ENCODE measurements at places on chromosomes 11 and 22.

DNA sequence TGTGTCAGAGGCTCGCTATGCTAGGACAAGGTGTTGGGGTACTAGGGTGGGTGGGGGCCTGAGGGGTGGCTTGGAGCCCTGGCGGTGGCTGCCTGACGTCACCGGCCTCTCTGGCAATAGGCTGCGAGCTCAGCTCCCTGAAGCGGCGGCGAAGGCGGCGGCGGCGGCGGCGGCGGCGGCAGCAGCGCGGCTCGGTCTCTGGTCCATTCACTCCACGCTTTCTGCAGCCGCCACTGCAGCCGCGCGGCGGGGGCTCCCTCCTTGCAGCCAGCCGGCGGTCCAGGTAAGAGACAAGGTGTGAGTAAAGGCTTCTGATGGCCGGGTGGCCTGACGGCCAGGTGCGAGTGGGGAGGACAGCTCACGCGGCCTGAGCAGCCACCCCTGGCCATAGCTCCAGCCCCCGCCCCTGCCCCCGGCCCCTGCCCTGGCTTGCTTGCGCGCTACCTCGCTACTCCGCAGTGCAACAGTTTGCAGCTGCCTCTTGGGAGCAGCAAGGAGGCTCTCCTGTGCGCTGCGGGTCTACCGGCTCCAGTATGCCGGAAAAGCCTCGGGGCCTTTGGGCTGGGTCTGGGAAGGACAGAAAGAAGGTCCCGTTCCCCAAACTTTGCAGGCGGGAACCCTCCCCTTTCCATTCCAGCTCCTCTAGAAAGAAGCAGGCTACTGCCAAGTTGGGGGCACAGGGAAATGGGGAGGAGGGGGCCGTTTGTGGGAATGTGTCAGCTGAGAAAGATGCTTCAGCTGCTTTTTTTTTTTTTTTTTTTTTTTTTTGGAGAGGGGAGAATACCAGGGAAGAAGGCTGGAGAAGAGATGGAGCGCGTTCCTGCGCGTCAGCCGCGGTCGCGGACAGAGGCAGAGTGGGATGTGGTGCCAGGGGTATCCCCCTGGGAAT, at the start of gene C11orf87:
Gene C11orf87 (plus strand): TSS at position 210 of the 889 bp plus-strand sequence. CDS start 1,444 bp downstream, outside the sequence.
- DNase-seq, result no peak

DNA sequence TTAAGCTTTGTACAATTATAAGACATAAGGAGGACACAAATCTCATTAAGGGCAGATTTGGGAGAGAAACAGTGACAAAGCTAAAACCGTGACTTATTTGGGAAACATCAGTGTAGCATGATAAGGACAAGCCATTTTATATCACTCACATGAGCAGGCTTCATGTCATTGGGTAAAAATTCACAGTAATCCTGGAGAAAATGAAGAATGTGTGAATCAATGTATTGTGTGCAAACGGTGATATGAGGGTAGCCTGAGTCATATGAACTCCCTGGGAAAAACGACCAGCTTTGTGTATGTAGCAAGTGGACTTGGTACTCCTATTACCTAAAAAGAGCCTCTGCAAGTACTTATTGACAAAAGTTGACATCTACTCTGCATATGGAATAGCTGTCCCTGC, 6.0 kb upstream of the TRIM34 start:
- DNase-seq, result no peak

DNA sequence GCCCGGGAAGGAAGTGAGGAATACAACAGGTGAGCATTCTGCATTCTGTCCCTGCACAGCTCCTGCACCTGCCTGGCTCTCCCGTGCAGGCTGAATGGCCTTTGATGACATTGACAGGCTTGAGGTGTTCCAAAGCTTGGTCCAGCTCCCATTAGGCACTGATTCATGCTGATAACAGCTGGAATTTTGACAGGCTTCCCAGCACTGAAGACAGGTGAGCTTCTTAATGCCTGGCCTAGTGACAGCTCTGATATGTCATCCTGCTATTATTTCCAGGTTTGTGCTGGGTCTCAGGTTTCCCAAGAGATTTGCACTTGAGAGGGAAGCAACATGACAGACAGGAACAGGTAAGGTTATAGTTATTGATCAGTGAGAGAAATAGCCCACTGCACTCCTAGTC, 58.0 kb upstream of the MTNR1B start:
- DNase-seq, result no peak

GRCh38 chr22:19430890-19431541, 517 bp downstream of the HIRA start:
- DNase-seq, result no peak

GRCh38 chr11:62464655-62465054, 45.8 kb downstream of the SCGB1A1 start:
- DNase-seq, result no peak

DNA sequence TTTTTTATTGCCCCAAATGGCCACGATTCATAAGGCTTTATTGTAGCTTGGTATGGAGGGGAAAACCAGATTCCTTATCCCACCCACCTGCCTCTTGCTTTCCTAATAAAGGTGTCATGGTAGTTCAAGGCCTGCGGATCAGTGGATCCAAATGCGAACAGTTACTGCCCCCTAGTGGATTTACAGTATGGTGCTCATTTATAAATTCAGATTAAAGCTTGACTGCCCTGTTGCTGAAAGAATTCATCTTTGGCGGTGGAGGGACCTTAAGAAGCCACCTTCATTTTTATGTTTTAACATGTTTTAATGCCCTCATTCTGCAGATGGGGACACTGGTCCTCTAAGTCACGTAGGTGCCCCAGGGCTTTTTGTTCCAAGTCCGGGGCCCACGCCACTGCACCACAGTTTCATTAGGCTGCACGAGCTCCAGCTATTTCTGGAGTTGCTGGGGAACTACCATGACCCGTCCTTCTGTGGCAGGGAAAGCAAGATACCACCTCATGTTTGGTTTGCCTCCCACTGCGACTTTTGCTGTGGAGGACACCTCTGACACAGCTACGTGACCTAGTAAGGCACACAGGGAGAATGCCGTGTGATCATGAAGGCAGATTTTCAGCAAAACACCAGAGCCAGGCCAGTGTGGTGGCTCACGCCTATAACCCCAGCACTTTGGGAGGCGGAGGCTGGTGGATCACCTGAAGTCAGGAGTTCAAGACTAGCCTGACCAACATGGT, 15.6 kb upstream of the INCENP start:
- peak; percentile 37 for DNase-seq

- no peak for DNase-seq
These were observed 144.5 kb downstream of the CCDC34 start for GRCh38 chr11:27218421-27219038.

GRCh38 chr22:49139492-49140151, 688.1 kb downstream of the BRD1 start:
- no peak for DNase-seq

GRCh38 chr22:40415531-40416266, 45.3 kb downstream of the SGSM3 start:
- no peak for DNase-seq

- DNase-seq, result no peak
These were observed 25.6 kb upstream of the ZDHHC13 start for GRCh38 chr11:19091366-19091765.

GRCh38 chr11:71188073-71188472, 64.3 kb downstream of the SHANK2 start:
- DNase-seq, result no peak

- DNase-seq, result no peak
These were observed 7.1 kb upstream of the LMO2 start for GRCh38 chr11:33898957-33899356.

- no peak for DNase-seq
These were observed 165.7 kb upstream of the GUCY1A2 start for GRCh38 chr11:107183953-107184352.

- no peak for DNase-seq
These were observed 46.1 kb upstream of the OR4B1 start for GRCh38 chr11:48170241-48171233.

DNA sequence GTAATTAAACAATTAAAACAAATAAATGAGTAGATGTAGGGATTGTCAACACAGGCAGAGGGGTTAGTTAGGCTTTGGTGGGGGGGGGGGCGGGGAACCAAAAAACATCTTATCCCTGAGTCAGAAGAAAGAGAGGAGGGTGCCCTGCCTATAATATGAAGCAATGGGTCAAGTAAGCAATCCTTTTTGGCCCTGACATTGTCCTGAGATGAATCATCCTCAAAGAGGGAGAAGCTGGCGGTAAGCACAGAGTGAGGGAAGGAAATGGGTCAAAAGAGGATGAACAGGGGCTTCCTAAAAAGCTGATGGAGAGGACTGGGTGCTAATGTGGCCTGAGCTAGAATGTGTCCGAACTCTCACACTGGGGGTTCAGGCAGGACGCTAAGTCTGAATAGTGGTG, 4.7 kb downstream of the OLFML1 start:
- DNase-seq, result no peak

GRCh38 chr11:101916422-101916821, at the start of gene ANGPTL5:
TSS of gene ANGPTL5 (minus strand) at chr11:101916522. CDS start at chr11:101907909, 8,613 bp downstream.
- DNase-seq, result no peak

DNA sequence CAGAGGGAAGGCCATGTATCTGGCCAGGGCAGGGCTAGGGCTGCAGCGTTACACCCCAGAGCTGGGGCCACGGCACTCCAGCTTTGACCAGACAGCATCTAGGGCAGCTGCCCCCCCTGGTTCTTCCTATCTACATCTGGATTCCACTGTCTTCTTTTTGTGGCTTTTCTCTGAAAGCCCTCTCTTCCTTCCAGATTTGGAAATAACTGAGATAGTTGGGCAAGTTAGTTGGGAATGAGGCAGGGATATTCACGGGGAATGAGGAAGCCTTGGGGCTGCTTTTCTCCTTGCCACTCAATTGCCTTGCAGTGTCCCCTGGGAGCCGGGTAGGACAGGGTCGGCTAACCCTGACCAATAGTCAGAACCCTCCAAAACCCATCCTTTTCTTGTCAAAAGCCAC, 26.8 kb downstream of the CLMP start:
- no peak for DNase-seq

GRCh38 chr11:64401775-64402174, 42.8 kb downstream of the RPS6KA4 start:
- no peak for DNase-seq

GRCh38 chr11:68367252-68367651, 54.9 kb downstream of the LRP5 start:
- no peak for DNase-seq

- no peak for DNase-seq
These were observed 70.8 kb downstream of the GAB2 start for GRCh38 chr11:78346799-78347198.

- no peak for DNase-seq
These were observed 39.8 kb upstream of the CARS1 start for GRCh38 chr11:3096909-3097530.

- DNase-seq, result no peak
These were observed at the start of gene GUCY1A2 for GRCh38 chr11:107018219-107018901. TSS of gene GUCY1A2 (minus strand) at chr11:107018476. CDS start at chr11:107018055, 421 bp downstream.

DNA sequence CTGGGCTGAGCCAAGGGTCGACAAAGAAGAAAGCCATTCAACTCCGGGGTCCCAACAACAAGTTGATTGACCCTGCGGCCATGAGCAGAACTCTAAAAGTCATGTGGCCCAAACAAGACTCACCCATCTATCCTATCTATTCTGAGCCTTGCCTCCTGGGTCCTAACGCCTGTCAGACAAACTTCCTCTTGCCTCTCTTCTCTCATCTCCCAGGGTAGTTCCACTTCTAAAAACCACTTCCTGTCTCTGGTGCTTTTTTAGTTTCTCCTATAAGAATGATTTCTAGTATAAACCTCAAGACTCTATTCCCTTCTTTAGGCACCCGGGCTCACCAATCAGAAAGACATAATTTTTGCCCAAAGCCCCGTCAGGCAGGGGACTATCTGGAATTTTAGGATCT, 530.2 kb downstream of the DLG2 start:
- DNase-seq, result no peak

DNA sequence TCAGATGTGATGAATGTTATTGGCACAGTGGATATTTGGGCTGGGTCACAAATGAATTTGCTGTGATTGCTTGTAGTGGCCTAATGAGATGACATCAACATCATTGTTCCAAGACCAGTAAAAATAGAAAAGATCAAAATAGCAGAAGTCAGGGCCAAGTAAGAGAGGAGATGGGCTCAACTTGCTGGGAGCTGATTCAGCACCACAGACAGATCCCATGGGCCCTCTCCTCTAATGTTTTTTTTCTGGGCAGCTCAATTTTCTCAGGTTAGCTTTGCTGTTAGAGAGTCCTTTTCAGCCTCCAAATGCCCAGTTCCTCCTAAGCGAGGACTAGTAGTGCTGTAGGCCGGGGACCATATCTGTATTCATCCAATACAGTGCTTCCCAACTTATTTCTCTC, 86.0 kb upstream of the IZUMO1R start:
- no peak for DNase-seq

- no peak for DNase-seq
These were observed 137.7 kb upstream of the NAV2 start for GRCh38 chr11:19574916-19575315.

- no peak for DNase-seq
These were observed 14.7 kb upstream of the SYTL2 start for GRCh38 chr11:85825616-85826015.

DNA sequence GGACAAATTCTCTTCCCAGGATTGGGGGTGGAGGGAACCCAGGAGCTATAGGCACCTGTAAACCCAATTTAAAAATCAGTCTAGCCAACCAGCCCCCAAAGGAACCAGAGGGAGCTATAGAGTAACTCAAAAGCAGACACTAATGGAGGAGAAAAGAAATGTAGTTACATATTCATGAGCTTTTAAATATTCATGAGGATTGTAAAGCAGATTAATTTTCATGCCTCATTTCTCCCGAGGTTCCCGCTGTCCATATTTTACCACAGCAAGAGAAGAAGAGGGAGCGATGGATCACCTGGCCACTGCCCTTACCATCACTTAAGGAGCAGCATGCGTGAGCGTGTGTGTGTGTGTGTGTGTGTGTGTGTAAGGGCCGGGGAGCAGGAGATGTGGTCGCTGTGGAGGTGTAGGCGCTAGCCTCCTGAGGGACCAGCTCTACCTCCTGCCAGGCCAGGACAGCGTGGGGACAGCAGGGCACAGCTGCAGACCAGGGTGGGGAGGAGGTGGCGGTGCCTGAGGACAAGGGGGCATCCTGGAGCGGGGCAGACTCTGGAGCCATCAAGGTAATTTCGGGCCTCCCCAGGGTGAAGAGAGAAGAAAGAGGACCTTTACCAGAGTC, 100.7 kb upstream of the THY1 start:
- no peak for DNase-seq

DNA sequence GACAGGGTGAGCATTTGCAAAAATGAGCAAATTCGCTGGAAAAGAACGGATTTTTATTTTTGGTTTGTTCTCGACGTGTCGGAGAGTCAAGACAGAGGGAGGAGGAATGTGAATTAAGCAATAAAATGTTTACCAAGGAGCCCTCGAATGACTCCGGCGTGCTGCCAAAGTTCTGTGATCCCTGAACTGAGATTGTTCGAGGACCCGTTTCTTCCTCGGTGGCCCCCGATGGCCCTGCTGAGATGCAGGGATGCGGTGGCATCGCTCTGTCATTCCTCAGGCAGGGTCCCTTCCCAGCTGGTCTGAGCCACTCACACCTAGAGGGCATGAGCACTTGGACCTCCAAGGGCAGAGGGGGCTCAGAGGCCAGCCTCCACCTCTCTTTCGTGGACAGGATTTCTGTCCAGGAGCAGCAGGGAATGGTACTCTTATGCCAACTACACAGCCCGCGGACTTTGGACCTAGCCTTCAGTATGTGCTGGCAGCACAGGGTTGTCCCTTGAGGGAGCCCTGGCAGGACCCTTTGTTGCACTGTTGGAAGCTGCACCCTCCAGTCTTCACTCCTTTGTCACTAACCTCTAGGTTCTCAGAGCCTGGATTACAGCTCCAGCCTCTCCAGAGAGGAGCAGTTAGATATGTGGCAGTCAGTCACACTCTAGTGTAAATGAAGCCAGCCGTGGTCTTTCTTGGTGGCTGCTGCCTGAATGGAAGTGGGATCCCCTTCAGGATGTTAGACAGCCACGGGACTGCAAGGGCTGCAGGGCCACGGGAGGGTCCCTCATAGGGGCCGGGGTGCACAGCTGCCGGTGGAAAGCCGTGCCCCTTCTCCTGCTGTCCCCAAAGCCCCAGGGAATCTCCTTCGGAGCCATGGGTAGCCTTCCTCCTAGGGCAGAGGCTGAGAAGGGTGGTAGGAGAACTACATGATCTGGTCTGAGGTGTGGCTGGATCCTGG, 109.4 kb upstream of the ANO1 start:
- DNase-seq, result no peak

Data from activated CD4-positive, alpha-beta T cell treated with anti-CD3 and anti-CD28 coated beads, Interleukin-2, amount 50 U/mL, for 24 hours (primary cell).